Midbrain (tissue), 1 donor: ENCODE measurements at places on chromosomes 5 and 9.
A peak's percentile ranks its signal among the peaks of the same experiment; 100 is the strongest.

- DNase-seq = no peak
Measured at GRCh38 chr5:124453221-124454051, 293.0 kb downstream of the ZNF608 start.

GRCh38 chr5:149732324-149733128 is 2.4 kb downstream of the PPARGC1B start:
- DNase-seq = no peak

GRCh38 chr9:127828262-127829031 is 25.8 kb downstream of the FPGS start:
- DNase-seq = no peak

DNA sequence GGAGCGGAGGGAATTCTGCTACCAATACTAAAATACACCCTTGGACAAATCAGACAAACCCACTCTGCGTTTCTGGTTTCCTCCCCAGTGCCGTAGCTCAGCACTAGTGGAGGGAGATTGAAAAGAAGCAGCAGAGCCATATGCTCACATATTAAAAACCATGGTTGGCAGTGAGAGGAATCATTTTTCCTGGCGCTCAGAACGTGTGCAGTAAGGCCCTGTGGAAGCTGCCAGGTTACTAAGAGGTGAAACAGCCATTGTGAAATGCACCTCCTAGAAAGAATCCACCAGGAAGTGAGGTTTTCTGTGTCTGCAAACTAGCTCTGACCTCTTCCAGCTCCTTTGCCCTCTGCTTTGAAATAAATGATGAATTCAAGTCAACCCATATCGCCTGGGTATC is 177.2 kb downstream of the ERCC6L2 start:
- DNase-seq = no peak

- DNase-seq = no peak
Measured at GRCh38 chr9:34579808-34580163, 9.7 kb downstream of the CNTFR start.

DNA sequence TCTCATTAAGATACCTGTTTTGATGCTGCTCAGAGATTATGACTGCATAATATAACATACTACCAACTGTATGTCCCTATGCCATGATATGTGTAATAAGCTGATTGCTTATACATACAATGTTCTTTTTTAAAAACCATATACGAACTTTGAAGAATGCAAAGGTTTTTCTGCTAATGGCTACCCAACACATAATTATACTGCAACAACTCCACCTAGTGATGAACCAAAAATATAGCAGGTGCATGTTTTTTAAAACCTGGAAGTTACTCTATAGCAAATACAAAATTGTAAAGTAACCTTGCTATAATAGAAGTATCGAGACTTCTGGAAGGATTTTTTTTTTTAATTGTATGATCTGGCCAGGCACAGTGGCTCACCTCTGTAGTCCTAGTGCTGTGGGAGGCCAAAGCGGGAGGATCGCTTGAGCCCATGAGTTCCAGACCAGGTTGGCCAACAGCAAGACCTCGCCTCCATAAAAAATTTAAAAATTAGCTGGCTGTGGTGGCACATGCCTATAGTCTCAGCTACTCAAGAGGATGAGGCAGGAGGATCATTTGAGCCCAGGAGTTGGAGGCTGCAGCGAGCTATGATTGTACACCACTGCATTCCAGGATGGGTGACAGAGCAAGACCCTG is 49.1 kb downstream of the HOMER1 start:
- peak; percentile 27 for DNase-seq

- no peak for DNase-seq
Measured at GRCh38 chr5:5179079-5179478, 38.9 kb downstream of the ADAMTS16 start.

DNA sequence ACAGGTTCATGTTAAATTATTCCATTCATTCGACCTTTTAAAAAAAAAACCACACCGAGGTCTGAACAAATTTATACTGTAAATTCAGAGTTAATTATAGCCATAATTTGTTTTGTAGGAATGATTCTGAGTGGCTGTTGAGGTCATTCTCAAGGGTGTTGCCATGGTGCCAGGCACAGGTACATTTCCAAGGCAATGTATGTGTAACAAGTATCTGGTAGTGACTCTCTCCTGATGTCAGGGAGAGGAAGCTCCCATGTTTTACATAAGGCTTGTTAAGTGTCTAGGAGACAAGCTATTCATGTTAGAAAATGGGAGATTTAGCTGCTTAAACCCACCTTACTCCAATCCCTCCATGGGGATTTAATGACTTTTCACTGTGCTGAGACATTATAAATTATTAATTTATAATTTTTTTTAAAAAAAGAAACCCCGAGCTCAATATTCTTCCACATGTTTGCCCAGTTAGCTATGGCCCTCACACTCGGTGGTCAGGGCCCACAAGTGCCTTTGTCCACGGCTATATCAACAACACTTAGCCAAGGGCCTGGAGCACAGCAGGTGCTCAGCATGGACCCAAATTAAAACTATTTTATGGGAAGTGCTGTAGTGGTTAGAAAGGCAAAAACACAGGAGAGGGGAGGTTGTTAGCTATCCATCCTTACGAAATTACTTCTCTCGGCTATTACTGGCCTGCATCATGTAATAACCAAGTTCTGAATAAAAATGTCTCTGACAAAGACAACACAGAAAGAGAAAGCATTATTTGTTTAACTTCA is 154.6 kb upstream of the GNA14 start:
- no peak for DNase-seq

DNA sequence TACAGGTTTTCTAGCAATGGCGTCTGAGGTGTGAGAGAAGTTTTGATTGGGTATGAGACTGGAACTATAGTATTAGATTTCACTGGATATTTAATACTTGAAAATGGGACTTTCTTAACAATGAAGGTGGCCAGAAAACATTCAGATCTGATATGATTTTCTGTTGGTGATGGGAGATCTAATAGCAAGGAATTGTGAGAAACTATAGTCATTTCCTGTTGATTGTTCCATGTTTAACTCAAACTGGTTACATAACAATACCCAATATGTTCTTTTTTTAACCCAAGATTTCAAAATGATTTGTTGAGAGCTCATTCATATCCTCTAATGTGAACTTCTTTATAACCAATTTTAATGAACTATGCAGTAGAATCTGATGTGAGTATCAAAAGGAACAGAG is 793.2 kb upstream of the RGMB start:
- no peak for DNase-seq

DNA sequence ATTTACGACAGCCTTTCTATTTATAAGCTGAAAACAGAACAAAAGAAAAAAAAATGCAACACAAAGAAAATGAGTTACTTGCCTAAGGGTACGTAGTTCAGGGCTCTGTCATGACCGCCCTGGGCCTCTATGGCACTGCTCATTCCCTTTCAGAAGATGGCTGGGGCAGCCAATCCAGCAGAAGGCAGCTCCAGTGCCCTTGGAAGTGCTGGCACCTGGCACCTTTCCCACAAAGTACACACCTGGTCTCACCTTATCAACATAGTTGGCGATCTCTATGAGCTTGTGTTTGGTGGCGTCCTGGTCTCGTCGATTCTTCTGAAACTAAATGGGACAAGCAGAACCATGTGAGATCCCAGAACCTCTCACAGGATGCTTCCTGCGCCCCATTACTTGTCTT is 53.2 kb downstream of the NIPAL4 start:
- no peak for DNase-seq

DNA sequence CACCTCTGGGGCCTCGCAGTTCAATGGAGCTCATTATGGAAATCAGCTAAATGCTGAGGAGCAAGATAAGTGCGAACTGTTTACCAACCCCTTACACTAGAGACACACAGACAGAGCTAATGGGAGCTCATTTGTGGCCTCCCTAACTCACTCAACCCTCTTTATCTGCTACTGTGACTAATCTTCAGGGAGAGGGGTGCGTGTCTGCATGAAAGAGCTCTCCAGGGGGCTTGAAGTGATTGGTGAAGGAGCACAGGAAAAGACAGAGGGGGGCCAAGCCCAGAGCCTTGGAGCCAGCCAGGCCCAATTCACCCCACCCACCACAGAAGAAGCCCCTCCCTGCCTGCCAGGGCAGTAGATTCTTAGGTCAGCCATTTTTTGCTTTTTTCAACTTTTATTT is 466.8 kb upstream of the BRINP1 start:
- DNase-seq = no peak

GRCh38 chr5:88702332-88702731 is 180.7 kb downstream of the MEF2C start:
- DNase-seq = no peak

GRCh38 chr5:68419637-68420452 is 204.3 kb downstream of the PIK3R1 start:
- DNase-seq = no peak

DNA sequence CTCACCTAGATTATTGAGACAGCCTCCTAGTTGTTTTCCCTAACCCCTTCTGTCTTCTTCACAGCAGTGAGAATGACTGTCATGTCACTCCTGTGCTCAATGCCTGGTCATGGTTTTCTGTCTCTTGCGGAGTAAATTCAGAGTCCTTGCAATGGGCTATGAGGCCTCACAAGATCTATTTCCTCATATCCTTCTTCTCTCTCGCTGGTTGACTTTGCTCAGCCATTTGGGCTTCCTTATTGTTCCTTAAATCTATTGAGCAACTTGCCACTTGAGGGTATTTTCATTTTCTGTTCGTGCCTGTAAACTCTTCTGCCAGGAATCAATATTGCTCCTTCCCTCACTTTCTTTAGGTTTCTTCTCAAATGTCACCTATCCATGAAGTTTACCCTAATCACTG is 9.0 kb downstream of the PPP3R2 start:
- no peak for DNase-seq

DNA sequence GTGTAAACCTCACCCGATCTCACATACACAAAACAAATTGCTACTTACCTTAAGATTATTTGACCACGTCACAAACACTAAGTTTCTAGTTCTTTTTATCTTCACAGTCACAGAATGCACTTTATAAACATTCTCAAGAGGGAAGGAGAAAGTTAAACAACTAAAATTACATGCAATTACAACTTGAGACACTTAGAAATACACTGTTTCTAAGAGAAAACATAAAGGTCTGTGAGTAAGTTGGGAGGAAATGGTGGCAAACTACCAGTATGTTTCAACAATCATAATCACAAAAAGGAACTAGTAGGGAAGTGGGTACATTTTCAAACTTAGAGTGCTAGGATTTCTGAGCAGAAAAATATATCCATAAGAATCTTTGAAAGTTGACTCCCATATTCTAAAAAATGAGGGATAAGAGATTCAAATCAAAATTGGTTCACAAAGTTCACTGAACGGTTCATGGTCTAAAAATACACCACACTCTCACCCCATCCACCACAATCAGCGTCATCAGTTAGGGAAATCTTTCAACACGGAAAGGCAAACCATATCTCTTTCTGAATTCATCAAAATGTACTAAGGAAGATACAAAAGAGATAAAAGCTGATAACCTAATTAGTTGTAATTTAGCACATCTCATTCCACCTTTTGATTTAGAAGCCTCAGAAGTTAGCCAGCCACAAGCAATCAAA is 182.6 kb downstream of the BNC2 start:
- no peak for DNase-seq

GRCh38 chr5:33614039-33614438 is 173.3 kb downstream of the TARS1 start:
- DNase-seq = no peak

DNA sequence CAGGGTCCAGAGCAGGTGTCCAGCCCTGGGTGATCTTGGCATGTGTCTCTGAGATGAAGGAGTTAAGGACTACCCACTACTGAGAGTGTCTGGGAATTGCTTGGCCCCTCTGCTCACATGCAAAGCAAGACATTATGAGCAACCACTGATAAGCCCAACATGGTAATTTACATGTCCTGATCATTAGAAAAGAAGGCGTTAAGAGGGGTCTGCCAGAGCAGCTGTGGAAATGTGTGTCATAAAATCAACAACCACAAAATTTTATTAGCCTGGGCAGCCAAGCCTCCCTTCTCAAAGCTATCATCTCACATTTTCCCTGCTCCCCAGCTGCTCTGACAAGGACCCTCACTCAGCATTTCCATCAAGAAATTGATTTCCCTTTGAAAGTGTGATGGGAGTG is 351.0 kb downstream of the SPOCK1 start:
- DNase-seq = no peak

GRCh38 chr9:5566054-5566618 is 55.8 kb downstream of the PDCD1LG2 start:
- no peak for DNase-seq

GRCh38 chr5:122145906-122146305 is 16.6 kb downstream of the ZNF474 start:
- no peak for DNase-seq

DNA sequence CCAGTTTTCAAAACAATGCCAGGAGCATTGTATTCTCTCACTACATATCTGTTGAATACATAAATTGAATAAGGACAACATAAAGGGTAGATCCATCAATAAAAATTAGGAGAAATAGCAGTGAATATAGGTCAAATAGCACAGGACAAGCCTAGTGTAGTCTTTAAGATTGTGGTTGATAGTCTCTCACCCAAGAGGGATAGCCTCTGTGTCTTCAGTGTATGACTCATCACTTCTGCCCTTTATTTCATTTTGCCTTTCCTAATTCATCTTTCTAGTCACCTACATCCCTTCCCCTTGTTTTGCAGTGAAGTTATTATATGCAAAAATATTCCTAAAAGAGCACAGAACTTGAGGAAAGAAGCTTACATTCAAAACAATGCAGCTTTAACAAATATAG is 335.0 kb upstream of the TUSC1 start:
- DNase-seq = no peak

- no peak for DNase-seq
Measured at GRCh38 chr9:3059781-3060468, 216.0 kb upstream of the PUM3 start.

- DNase-seq = peak; percentile 26
Measured at GRCh38 chr9:130824643-130825350, 10.3 kb upstream of the ABL1 start.

GRCh38 chr9:90830977-90831376 is 29.4 kb downstream of the SYK start:
- no peak for DNase-seq

DNA sequence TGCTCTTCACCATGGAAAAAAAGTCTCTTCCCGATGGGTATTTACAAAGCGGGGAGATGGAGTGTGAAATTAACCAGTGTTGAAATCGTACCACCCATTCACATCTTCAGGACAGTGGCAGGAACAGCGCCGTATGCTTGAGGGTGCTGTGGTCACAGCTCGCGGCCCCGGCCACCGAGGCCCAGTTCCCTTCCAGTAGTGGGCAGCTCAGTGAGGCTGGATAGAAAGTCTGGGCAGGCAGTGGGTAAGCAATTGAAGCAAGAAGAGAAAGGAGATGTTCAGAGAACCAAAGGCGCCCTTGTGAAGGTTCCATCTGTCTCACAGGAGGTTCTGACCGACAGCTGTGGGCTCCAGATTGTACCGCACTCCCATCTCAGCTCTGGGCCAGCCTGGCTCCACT is 59.1 kb downstream of the SECISBP2 start:
- DNase-seq = no peak
